ENCODE measurements at places on chromosomes 4 and X. TPM values are rescaled to one million over a fixed set of nuclear protein-coding genes. Genes with fewer than 3 reads are reported as not detected.

Gene MAGEA2B
- polyA plus RNA-seq, result not detected

Gene FGA
- not detected for polyA plus RNA-seq

Gene MAOB
- 11.5 TPM for polyA plus RNA-seq

DNA sequence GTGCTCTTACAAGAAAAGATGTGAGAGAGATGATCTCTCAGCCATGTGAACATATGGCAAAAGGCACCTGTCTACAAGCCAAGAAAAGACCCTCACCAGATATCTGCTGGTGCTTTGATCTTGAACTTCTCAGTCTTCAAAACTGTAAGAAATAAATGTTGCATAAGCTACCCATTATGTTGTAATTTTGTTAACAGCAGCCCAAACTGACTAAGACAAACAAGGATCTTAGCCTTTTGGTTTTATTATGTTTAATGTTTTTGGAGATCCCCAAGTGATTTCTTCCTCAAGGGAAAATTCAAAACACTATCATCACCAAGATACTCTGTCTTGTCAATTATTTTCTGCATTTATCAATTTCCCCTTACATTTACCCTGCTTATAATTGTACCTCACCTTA lies 21.8 kb upstream of the CCNI start:
- H3K27me3 ChIP-seq, result no peaks in the 10 kb centered on the region
- H3K27ac ChIP-seq, result no peak overlapping the region
- peaks cover 6% of the 10 kb centered on the region for H3K4me1 ChIP-seq

Gene GDPD2
- polyA plus RNA-seq, result 0.12 TPM

Gene MAGEA10
- not detected for polyA plus RNA-seq

Gene SERPINA7
- polyA plus RNA-seq, result not detected

Gene P2RY10
- polyA plus RNA-seq, result 0.23 TPM

- DNase-seq, result peak; percentile 25
- no peak overlapping the region for H3K4me3 ChIP-seq
- no peaks in the 10 kb centered on the region for H3K36me3 ChIP-seq
- H3K27ac ChIP-seq, result no peak overlapping the region
- H3K27me3 ChIP-seq, result peaks cover 4% of the 10 kb centered on the region
These were observed 562.2 kb downstream of the ZIC3 start for GRCh38 chrX:138128027-138128671.

- no peak overlapping the region for H3K4me3 ChIP-seq
- peaks cover 3% of the 10 kb centered on the region for H3K4me1 ChIP-seq
- no peaks in the 10 kb centered on the region for H3K36me3 ChIP-seq
- H3K27me3 ChIP-seq, result no peaks in the 10 kb centered on the region
These were observed 181.2 kb downstream of the COX18 start for GRCh38 chr4:72888331-72888730.

DNA sequence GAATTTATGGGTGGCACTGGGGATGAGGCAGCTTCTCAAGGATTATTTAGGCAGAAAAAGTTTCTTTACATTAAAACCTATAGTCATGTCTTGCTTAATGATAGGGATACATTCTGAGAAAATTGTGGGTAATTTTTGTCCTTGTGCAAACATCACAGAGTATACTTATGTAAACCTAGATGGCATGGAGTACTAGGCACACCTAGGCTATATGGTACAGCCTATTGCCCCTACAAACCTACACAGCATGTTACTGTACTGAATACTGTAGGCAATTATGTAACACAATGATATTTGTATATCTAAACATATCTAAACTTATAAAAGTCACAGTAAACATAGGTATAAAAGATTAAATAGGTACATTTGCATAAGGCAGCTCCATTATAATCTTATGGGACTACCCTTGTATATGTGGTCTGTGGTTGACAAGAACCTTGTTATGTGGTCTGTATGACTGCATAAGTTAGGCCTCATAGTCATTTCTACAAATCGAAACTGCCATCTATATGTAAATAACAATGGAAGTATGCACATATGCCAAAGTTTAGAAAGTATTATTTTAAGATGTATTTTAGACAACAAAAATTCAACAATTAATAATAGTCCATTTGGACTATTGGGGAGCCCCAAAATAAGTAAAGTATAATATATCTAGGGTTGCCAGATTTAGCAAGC lies 87.3 kb downstream of the CFAP299 start:
- no peaks in the 10 kb centered on the region for H3K27me3 ChIP-seq
- no peak overlapping the region for H3K4me3 ChIP-seq
- H3K4me1 ChIP-seq, result no peaks in the 10 kb centered on the region
- no peaks in the 10 kb centered on the region for H3K36me3 ChIP-seq

- no peaks in the 10 kb centered on the region for H3K36me3 ChIP-seq
- no peak overlapping the region for H3K4me3 ChIP-seq
- H3K27me3 ChIP-seq, result no peaks in the 10 kb centered on the region
- H3K27ac ChIP-seq, result no peak overlapping the region
- H3K4me1 ChIP-seq, result no peaks in the 10 kb centered on the region
These were observed 18.5 kb downstream of the GC start for GRCh38 chr4:71765350-71765749.

- no peaks in the 10 kb centered on the region for H3K36me3 ChIP-seq
- no peak overlapping the region for H3K27ac ChIP-seq
- H3K4me1 ChIP-seq, result no peaks in the 10 kb centered on the region
- DNase-seq, result no peak
- H3K4me3 ChIP-seq, result no peak overlapping the region
These were observed 35.3 kb downstream of the ATXN3L start for GRCh38 chrX:13284570-13284969.

DNA sequence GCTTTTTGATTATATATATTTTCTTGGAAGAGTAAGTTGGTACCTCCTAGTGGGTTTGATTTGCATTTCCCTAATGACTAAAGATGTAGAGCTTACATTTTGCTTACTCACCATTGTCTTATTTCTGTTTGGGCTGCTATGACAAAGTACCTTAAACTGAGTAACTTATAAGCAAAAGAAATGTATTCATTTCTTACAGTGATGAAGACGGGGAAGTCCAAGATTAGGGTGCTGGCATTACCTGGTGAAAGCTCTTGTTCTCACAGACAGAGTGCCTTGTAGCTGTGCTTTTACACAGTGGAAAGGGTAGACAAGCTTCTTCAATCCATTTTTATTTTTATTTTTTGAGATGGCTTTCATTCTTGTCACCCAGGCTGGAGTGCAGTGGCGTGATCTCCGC lies 229.2 kb upstream of the AGA start:
- no peak overlapping the region for H3K27ac ChIP-seq
- H3K4me3 ChIP-seq, result no peak overlapping the region
- H3K4me1 ChIP-seq, result no peaks in the 10 kb centered on the region
- no peak for DNase-seq
- no peaks in the 10 kb centered on the region for H3K27me3 ChIP-seq

Gene MAGEC3
- 0.80 TPM for polyA plus RNA-seq

Gene STPG2
- polyA plus RNA-seq, result 0.13 TPM

GRCh38 chrX:130556951-130557350 lies 155.2 kb downstream of the RBMX2 start:
- H3K4me1 ChIP-seq, result no peaks in the 10 kb centered on the region
- no peaks in the 10 kb centered on the region for H3K36me3 ChIP-seq
- H3K27ac ChIP-seq, result no peak overlapping the region
- no peaks in the 10 kb centered on the region for H3K27me3 ChIP-seq
- DNase-seq, result no peak
- no peak overlapping the region for H3K4me3 ChIP-seq

Gene XKRX
- 2.4 TPM for polyA plus RNA-seq

Gene ARMCX4
- 25.9 TPM for polyA plus RNA-seq

GRCh38 chr4:106809076-106809475 lies 227.0 kb downstream of the DKK2 start:
- no peaks in the 10 kb centered on the region for H3K4me1 ChIP-seq
- no peak for DNase-seq
- H3K36me3 ChIP-seq, result no peaks in the 10 kb centered on the region
- no peak overlapping the region for H3K27ac ChIP-seq
- H3K27me3 ChIP-seq, result peaks cover 9% of the 10 kb centered on the region

DNA sequence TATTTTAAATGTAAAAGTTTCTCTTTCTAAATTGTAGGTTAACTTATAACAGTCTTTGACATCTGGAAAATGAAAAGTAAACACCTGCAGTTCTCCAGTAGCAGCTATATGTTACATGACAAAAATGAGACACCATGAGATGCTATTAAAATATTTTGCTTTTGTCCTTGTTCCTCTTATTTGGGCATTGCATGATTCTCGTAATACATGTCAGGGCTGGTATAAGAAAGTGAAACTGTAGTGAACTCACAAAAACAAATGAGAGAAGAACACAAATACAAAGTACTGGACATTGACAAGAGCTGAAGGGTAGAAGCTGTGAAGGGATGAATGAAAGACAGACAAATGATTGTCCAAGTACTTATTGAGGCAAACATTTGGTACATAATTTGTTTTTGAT lies 9.0 kb downstream of the GK2 start:
- no peak overlapping the region for H3K4me3 ChIP-seq
- H3K36me3 ChIP-seq, result no peaks in the 10 kb centered on the region
- no peak overlapping the region for H3K27ac ChIP-seq
- H3K4me1 ChIP-seq, result no peaks in the 10 kb centered on the region
- no peaks in the 10 kb centered on the region for H3K27me3 ChIP-seq
- DNase-seq, result no peak

- H3K4me3 ChIP-seq, result no peak overlapping the region
- H3K36me3 ChIP-seq, result no peaks in the 10 kb centered on the region
- H3K27me3 ChIP-seq, result no peaks in the 10 kb centered on the region
- no peak for DNase-seq
- H3K4me1 ChIP-seq, result no peaks in the 10 kb centered on the region
These were observed 77.6 kb upstream of the ETNPPL start for GRCh38 chr4:108840426-108840975.

Gene EDNRA
- 124 TPM for polyA plus RNA-seq

- H3K4me1 ChIP-seq, result no peaks in the 10 kb centered on the region
- no peaks in the 10 kb centered on the region for H3K36me3 ChIP-seq
- no peaks in the 10 kb centered on the region for H3K27me3 ChIP-seq
- DNase-seq, result no peak
- H3K27ac ChIP-seq, result no peak overlapping the region
- no peak overlapping the region for H3K4me3 ChIP-seq
These were observed 42.1 kb downstream of the ZCCHC13 start for GRCh38 chrX:74346088-74346487.

Gene FAM236B
- polyA plus RNA-seq, result not detected

Gene CWH43
- polyA plus RNA-seq, result 0.13 TPM

Gene F8A3
- 0.27 TPM for polyA plus RNA-seq

- no peaks in the 10 kb centered on the region for H3K4me1 ChIP-seq
- H3K36me3 ChIP-seq, result peaks cover 4% of the 10 kb centered on the region
- H3K27ac ChIP-seq, result no peak overlapping the region
These were observed 6.3 kb downstream of the TMEM154 start for GRCh38 chr4:152673489-152673888.

GRCh38 chr4:13918110-13918509 lies 290.6 kb upstream of the BOD1L1 start:
- H3K4me3 ChIP-seq, result no peak overlapping the region
- H3K27ac ChIP-seq, result no peak overlapping the region
- no peaks in the 10 kb centered on the region for H3K4me1 ChIP-seq
- no peaks in the 10 kb centered on the region for H3K27me3 ChIP-seq

DNA sequence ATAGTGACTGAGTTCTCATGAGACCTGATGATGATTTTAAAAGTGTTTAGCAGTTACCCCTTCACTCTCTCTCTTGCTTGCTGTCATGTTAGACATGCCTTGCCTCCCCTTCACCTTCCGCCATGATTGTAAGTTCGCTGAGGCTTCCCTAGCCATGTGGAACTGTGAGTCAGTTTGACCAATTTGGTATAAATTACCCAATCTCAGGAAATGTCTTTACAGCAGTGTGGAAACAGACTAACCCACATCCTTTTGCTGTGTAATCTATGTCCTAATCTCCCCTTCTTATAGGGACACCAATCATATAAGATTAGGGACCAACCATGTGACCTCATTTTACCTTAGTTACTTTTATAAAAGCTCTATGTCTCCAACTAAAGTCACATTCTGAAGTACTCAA lies 677.8 kb downstream of the ADGRL3 start:
- DNase-seq, result no peak
- H3K4me1 ChIP-seq, result no peaks in the 10 kb centered on the region
- no peaks in the 10 kb centered on the region for H3K27me3 ChIP-seq
- H3K36me3 ChIP-seq, result no peaks in the 10 kb centered on the region
- no peak overlapping the region for H3K27ac ChIP-seq

DNA sequence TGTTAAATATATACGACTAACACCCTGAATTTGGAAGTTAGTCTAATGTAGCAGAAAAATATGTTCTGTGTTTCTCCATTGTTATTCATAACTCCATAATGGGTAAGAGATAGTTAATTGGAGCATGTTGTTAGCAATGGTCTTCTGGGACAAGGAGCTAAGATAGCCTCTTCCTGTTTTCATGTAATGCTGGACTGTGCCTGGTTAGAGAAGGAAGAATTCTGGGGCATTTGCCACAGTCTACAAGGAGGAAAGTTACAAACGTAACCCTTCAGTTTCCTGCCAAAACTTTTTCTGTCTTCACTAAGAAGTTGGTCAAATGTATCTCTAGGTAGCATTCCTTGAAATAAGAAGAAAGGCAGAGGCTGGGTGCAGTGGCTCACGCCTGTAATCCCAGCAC lies 5.8 kb downstream of the PRDX4 start:
- H3K36me3 ChIP-seq, result no peaks in the 10 kb centered on the region
- H3K4me1 ChIP-seq, result peaks cover 4% of the 10 kb centered on the region
- H3K4me3 ChIP-seq, result no peak overlapping the region
- no peak overlapping the region for H3K27ac ChIP-seq

Gene ZBTB49
- polyA plus RNA-seq, result 13.5 TPM

- no peaks in the 10 kb centered on the region for H3K36me3 ChIP-seq
- no peak overlapping the region for H3K4me3 ChIP-seq
- no peaks in the 10 kb centered on the region for H3K4me1 ChIP-seq
- no peak overlapping the region for H3K27ac ChIP-seq
- no peak for DNase-seq
These were observed 192.4 kb upstream of the FSTL5 start for GRCh38 chr4:162356181-162356580.

- no peak for DNase-seq
- no peaks in the 10 kb centered on the region for H3K27me3 ChIP-seq
- no peaks in the 10 kb centered on the region for H3K4me1 ChIP-seq
- H3K4me3 ChIP-seq, result no peak overlapping the region
- no peaks in the 10 kb centered on the region for H3K36me3 ChIP-seq
These were observed 420.8 kb upstream of the DIPK2B start for GRCh38 chrX:45621376-45622041.

Gene XAGE1A
- polyA plus RNA-seq, result not detected

GRCh38 chrX:154296731-154297130 lies 1.1 kb downstream of the TKTL1 start:
- no peak overlapping the region for H3K27ac ChIP-seq
- no peaks in the 10 kb centered on the region for H3K36me3 ChIP-seq
- no peaks in the 10 kb centered on the region for H3K4me1 ChIP-seq
- no peak for DNase-seq
- no peak overlapping the region for H3K4me3 ChIP-seq

Gene C1QTNF7
- 14.4 TPM for polyA plus RNA-seq
